Esophagus muscularis mucosa (tissue), 4 donors: ENCODE measurements at places on chromosomes 16 and 17. TPM values are rescaled to one million over a fixed set of nuclear protein-coding genes. Genes with fewer than 3 reads are reported as not detected.

DNA sequence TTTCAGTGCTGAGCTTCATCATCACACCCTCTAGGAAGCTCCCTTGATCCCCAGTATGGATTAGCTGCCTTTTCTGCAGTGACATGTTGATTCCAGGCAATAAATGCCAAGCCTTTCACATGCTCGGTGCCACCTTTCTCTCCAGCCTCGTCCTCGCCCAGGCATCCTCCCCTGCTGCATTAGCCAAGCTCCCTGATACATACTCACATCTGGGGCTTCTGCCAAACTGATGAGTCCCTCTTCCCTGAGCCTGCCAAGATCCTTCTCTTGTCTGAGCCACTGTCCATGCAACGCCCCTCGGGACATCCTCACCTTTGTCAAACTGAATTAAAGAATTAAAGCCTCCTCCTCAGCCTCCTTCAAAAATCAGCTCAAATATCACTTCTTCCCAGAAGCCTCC lies 538.5 kb upstream of the CDH11 start:
- DNase-seq: no peak

DNA sequence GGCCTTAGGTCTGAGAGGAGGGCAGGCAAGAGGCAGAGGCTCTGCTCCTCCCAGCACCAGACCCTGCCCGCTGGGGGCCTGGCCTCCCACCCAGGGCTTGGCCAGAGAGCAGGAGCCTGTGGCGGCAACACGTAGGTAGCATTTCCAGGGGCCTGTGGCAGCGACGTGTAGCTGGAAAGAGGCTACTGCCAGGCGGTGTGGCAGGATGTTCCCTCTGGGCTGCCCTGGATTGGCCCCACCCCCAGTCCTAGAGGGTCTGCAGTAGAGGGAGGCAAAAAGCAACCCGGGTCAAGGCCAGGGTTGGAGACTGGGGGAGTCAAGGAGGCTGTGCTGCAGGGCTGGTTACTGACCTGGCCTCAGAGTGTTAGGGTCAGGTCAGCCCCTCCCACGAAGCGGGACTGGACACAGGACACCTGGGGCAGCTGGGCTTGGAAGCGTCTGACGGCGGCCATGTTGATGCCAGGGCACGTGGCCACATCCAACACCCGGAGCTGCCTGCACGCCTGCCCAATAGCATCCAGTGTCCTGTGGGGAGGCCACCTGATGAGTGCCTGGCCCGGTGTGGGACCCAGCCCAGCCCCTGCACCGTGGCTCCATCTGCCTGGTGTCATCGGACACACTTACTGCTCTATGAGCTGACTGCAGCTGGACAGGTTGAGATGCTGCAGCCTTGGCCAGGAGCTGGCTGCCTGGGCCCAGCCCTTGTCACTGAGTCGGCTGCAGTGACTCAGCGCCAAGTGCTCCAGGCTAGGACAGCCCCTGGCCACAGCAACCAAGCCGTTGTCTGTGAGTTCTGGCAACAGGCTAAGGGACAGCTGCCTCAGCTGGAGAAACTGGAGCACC lies 8.5 kb downstream of the ELMO3 start:
- DNase-seq: no peak

GRCh38 chr16:3716831-3717234 lies 491 bp downstream of the TRAP1 start:
- no peak for DNase-seq

DNA sequence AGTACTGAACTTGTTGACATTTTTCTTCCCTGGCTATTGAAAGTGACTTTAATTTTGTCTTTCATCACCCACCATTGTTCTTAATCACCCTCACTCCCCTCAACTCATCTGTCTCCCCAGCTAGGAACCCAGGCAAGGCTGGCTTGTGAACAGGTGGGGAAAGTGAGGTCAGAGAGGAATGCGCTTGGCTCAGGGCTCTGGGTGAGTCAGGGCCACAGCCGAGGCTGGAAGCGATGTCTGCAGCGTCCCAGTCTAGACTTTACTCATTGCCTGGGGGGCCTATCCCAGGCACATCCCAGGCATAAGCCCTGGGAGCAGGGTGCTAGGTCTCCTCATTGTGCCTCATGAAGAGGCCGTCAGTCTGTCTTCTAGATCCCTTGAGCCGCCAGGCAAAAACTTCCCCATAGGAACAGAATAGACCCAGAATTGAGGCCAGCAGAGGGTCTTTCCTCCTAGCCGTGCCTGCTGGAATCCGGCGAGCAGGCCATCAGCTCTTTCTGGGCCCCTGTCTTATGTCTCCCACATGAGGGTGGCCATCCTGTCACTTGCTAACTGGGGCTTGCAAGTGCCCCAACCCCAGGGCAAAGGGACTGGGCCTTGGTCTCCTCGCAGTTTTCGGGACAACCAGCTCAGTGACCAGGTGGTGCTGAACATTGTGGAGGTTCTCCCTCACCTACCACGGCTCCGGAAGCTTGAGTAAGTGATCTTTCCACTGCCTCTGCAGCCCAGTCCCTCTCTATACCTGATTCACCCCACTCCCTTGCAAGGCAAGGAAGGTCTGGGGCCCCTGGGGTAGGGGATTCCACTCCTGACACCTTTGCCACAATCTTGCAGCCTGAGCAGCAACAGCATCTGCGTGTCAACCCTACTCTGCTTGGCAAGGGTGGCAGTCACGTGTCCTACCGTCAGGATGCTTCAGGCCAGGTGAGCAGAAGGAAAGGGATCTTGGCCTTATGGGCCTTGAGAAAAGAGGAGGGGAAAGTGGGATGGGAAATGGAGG lies 40.1 kb downstream of the NLRC5 start:
- no peak for DNase-seq

GRCh38 chr16:1144476-1145382 lies 8.2 kb upstream of the CACNA1H start:
- no peak for DNase-seq

CIBAR2 gene
- total RNA-seq: not detected

DOC2A gene
- not detected for total RNA-seq

EVPL gene
- 1.2 TPM for total RNA-seq

CHMP6 gene
- 27.0 TPM for total RNA-seq

KRT25 gene
- not detected for total RNA-seq

DNA sequence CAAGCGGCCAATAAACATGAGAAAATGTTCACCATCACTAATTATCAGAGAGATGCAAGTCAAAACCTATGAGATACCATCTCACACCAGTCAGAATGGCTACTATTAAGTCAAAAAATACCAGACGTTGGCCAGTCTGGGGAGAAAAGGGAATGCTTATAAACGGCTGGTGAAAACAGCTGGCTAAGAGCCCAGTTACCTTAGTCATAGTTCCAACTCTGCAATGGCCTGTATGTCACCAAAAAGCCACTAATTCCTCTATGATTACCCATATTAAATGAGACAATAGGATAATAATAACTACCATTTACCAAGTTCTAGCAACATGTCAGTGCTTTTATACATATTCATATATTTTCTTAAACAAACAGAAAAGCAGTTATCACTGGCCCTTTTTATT lies 42.9 kb upstream of the CDRT4 start:
- no peak for DNase-seq

DNA sequence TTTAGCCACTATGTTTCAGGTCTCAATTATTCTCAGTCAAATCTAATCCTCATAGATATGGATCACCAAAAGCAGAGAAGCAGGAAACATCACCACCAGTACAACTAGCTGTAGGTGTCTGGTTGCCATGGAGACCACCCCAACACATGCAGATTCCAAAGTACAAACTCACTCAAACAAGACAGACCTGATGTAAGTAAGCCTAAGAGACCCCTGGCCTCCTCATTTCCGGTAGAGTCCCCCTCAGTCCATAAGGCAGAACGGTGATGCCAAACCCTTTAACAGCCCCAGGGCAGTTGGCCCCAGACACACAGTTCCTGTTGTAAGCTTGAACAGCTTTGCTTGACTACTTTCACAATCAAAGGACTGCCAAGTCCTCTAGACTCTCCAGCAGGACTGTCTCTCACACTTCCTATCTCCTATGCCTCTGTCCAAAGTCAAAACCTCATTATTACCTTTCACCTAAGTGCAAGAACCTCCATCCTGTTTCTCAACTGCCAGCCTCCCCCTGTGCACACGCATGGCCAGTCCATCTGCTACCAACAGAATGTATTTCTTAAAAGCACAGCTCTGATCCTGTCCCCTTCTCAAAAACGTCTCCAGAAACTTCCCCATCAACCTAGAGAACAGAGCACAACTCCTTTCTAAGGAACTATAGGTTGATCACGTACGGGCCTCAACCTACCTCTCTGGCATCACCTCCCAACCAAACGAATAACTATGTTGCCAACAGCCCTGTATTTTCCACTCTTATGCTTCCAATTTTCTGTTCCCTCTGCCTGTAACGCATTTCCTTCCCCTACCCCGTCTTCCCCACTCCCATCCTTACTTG lies 23.9 kb downstream of the SLC39A11 start:
- no peak for DNase-seq

GRCh38 chr17:42773290-42774035 lies at the start of gene VPS25:
TSS of gene VPS25 (plus strand) at chr17:42773449. CDS start at chr17:42773476, 27 bp downstream.
- no peak for DNase-seq

- DNase-seq: no peak
Measured at GRCh38 chr17:64084086-64084939, 45.6 kb downstream of the ERN1 start.

GRCh38 chr16:49168126-49168525 lies 113.5 kb downstream of the CBLN1 start:
- DNase-seq: no peak

CYLD gene
- total RNA-seq: 46.4 TPM

DNA sequence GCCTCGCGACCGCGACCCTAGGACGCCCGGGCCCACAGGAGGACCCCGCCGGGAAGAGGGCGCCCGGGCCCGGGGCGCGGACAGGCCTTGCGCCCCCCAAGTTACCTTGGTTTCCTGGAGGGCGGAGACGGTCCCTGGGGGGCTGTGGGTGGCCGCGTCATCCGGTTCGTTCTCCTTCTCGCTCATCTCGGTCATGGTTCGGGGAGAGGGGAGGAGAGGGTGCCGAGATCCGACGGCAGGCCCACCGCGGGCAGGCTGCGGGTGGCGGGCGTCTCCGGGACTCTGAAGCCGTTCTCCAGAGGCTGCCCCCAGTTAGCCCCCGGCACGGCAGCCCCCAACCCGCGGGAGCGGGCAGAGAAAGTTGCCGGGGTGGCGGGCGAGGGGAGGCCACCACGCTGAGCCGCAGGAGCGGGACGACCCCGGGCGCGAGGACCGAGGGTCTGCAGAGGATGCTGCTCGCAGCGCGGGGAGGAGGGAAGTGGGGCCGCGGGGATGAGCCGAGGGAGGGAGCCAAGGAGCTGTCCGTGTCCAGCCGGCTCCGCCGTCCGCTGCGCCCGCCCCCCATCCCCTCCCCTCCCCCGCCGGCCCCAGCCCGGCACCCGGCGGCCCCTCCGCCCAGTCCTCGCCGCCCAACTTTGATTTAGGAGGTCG lies at the start of gene STAC2:
TSS of gene STAC2 (minus strand) at position 638 of the 651 bp plus-strand sequence. CDS start at position 195, 443 bp downstream.
- no peak for DNase-seq

CRHR1 gene
- 0.50 TPM for total RNA-seq

- DNase-seq: no peak
Measured at GRCh38 chr17:82939621-82940135, 99.9 kb upstream of the ZNF750 start.

FBXO39 gene
- 0.83 TPM for total RNA-seq

DNA sequence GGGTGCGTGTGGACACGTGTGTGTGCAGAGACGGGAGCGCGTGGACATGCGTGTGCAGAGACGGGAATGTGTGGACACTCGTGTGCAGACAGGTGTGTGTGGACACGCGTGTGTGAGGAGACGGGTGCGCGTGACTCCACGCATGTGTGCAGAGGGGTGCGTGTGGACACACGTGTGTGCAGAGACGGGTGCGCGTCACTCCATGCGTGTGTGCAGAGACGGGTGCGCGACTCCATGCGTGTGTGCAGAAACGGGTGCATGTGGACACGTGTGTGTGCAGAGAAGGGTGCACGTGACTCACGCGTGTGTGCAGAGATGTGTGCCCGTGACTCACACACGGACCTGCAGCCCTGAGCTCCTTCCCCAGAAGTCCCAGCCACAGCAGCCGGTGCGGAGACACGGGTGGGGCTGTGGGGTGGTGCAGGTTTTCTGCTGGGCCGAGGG lies 2.2 kb upstream of the CD7 start:
- DNase-seq: no peak

- DNase-seq: no peak
Measured at GRCh38 chr17:79836972-79837887, 2.0 kb downstream of the CBX4 start.

- DNase-seq: no peak
Measured at GRCh38 chr17:50661795-50662391, 27.2 kb downstream of the ABCC3 start.

GRCh38 chr17:39210093-39210434 lies 10.0 kb downstream of the RPL19 start:
- no peak for DNase-seq

DNA sequence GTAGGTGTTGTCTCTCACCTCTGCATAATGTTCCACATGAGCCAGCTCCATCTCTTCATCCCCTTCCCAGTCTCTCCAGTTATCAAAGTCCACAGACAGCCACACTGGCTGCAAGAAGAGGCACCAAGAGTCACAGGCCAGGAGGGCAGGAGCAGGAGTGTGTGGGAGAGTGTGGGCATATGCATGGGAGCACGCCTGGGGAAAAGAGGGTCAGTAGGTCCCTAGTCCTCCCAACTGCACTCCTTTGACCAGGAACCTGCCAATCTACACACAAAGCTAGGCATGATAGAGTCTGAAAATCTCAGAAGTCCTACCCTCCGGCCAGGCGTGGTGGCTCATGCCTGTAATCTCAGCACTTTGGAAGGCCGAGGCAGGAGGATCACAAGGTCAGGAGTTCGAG lies 7.3 kb upstream of the AARSD1 start:
- no peak for DNase-seq

DNA sequence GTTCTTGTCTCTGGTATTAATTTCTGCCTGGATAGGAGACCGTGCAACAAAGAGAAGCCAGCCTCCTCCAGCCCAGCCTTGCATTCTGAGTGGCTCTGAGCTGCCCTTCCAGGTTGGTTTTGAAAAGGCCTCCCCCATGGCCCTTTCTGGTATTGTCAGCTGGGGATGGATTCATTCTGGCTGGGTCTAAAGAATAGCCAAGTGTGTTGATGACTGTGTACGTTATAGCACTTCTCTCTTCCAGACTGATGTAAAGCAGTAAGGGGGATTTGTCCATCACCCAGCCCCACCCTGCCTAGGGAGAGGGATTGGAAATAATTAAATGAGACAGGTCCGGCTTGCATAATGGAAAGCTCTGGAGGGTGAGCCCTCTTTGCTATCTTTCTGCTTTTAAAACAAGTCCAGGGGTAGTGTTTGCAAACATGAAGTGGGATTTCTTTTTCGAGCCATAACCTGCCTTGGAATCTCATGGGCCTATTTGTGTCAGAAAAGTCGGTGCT lies 146.4 kb downstream of the MSI2 start:
- DNase-seq: no peak

GRCh38 chr16:56847173-56847910 lies 17.7 kb upstream of the SLC12A3 start:
- DNase-seq: no peak

BEAN1 gene
- not detected for total RNA-seq

ALKBH5 gene
- 180 TPM for total RNA-seq

GAN gene
- total RNA-seq: 9.6 TPM
